ENCODE measurements at places on chromosomes 16 and 17. TPM values are rescaled to one million over a fixed set of nuclear protein-coding genes. Genes with fewer than 3 reads are reported as not detected.

Gene DERL2
- polyA plus RNA-seq, result 159 TPM

Gene KRTAP4-9
- not detected for polyA plus RNA-seq

Gene EXOC3L1
- polyA plus RNA-seq, result 2.6 TPM

Gene NEK8
- polyA plus RNA-seq, result 7.3 TPM

Gene DLX4
- polyA plus RNA-seq, result 0.30 TPM

Gene STAC2
- 1.1 TPM for polyA plus RNA-seq

Gene ABCA6
- 3.1 TPM for polyA plus RNA-seq

Gene MAP2K6
- polyA plus RNA-seq, result 2.7 TPM

Gene USP10
- polyA plus RNA-seq, result 53.6 TPM

Gene SHMT1
- 45.9 TPM for polyA plus RNA-seq

Gene GFER
- 40.0 TPM for polyA plus RNA-seq

Gene TNFSF13
- 11.5 TPM for polyA plus RNA-seq
